ENCODE measurements at places on chromosomes 3 and 15.

DNA sequence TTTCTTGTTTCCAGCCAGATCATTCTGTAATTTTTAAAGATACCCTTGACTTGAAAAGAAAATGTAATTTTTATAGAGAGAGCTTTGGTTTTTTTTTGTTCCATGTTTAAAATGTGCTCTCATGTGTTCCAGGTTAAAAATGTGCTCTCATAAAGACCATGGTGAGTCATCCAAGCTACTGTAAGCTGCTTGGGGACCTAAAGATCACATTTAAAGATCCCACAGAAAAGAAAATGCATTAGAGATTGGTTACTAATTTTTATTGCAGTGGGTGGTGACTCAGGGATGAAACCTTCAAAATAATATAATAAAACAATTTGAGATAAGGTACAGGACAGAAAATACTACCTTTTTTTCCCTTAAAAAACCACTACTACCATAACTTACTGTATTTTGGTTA is 11.0 kb downstream of the TCF12 start:
- DNase-seq: no peak

GRCh38 chr3:198092276-198092675 is 132.3 kb downstream of the LMLN start:
- DNase-seq: no peak

DNA sequence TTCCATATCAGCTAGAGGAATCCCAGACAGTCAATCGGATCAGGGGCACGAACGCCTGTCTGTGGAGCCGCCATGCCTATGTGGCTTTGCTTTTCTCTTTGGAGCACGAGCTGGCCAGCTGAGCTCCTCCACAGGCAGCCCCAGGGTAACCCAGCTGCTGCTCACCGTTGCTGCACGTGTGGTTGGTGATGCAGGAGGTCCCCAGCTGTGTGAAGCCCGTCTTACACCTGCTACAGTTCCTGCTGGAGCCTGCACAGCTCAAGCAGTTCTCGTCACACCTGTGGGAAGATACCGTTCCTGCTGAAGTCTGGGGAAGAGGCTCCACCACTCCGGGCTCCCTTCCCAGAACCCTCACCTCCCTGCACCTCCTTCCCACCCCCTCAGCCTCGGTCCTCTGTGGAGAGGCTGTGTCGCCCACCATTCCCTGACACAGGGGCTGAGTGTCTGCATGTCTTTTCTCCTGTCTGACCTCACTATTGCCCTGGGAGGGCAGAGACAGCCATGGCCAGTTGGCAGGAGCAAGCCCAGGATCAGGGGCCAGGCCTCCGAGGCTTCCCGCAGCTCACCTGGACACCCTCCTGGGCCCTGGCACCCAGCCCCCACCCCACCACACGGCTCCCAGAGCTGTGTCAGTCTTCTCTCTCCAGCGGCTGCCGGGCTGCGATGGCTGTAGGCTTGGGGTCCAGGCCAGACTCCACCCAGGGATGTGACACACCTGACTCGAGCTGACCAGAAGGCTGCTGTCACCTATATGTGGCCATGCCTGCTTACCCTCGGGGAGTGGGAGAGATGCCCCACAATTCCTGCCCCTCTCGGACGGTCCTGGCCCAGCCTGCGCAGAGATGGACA is 12.2 kb upstream of the SNRPA1 start:
- no peak for DNase-seq

GRCh38 chr3:185658943-185659342 is 72.8 kb downstream of the SENP2 start:
- no peak for DNase-seq

DNA sequence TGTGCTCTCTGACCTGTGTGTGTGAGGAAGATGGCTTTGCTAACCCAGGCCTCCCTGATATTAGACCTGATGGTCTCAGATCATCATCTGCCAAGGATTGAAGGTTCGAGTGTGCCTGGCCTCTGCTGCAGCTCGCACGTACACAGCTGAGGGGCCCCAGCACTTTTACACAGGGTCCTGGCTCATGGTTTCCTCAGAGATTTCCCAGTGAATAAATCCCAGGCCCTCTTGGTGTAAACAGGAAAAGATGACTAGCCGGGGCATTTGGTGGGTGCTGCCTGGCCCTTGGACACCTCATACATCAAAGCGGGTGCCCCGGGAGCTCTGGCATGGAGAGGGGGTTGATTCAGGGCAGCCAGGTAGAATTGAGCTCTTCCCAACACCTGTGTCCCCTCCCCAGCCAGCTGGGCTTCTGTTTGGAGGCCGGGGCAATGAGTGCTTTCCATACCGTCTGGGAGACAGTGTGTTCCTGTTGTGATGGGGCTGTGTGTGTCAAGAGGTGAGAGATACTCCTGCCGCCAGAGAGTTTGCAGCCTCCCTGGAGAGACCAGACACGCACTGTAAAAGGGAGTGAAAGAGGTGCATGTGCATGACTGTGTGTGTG is 72.5 kb upstream of the TLE3 start:
- no peak for DNase-seq

DNA sequence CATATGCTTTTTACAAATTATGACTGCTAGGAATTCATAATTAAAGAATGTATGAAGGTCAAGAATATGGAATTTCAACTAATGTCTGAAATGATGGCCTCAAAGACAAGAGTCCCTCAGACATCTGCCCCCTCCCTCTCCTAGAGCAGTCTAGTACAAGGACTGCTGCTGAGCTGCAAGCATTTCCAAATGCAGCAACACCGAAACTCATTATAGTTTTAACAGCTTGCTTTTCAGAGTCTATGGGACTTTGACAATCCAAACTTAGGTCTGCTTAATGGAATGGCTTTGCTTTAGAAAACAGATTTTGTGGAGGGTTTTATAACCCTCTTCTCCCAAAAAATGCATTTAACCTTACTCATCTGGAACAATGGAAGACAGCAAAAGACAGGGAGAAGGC is 115.4 kb downstream of the WDR76 start:
- no peak for DNase-seq

All from right renal cortex interstitium (tissue), 3 donors.